Neural crest cell (in vitro differentiated cells): ENCODE measurements at places on chromosomes 16 and 17.

DNA sequence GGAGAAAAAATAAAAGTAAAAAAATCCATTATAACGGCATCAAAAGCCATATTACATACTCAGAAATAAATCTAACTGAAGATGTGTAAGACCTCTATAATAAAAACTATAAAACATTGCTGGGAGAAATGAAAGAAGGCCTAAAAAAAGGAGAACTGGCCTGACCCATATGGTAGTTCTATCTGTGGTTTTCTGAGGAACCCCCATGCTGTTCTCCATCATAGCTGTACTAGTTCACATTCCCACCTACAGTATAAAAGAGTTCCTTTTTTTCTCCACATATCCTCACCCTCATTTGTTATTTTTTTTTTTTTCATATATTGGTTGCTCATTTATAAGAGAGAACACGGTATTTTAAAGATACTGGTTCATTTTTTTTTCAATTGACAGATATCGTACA is 191.8 kb downstream of the STX8 start:
- DNase-seq, result no peak

- no peak for DNase-seq
Observed at GRCh38 chr16:11251525-11252481, 4.2 kb downstream of the SOCS1 start.

- no peak for DNase-seq
Observed at GRCh38 chr17:77783991-77784820, 174.3 kb upstream of the TNRC6C start.

GRCh38 chr16:85635545-85636140 is 22.5 kb downstream of the GSE1 start:
- no peak for DNase-seq

GRCh38 chr17:32286518-32286900 is 20.9 kb downstream of the RHBDL3 start:
- DNase-seq, result no peak

GRCh38 chr17:17111401-17112393 is 69.4 kb downstream of the MPRIP start:
- DNase-seq, result no peak
